Body of pancreas (tissue), 4 donors: ENCODE measurements at places on chromosomes 6 and 20.

- DNase-seq: no peak
These were observed 19.4 kb downstream of the SAMD3 start for GRCh38 chr6:130203370-130203769.

DNA sequence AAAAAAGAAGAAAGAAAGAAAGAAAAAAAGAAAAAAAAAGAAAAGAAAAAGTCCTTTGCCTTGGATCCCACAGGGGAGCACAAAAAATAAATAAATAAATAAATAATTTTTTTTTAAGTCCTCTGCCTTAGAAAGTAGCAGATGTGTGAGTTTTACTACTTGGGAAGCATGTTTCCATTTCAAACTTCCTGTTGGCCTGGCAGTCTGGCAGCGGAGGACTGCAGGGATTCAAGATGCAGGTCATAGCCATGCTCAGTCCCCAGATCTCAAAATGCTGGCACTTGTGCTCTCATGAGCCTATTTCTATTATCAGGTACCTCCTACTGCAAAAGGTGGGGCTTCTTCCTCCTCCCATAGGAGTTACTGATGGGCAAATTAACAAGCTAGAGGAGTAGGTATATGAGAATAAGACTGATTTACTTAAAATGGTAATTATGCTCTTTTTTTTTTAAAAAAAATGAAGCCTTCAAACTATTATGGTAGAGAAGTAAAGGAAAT, 54.2 kb upstream of the MAP7 start:
- DNase-seq: no peak

DNA sequence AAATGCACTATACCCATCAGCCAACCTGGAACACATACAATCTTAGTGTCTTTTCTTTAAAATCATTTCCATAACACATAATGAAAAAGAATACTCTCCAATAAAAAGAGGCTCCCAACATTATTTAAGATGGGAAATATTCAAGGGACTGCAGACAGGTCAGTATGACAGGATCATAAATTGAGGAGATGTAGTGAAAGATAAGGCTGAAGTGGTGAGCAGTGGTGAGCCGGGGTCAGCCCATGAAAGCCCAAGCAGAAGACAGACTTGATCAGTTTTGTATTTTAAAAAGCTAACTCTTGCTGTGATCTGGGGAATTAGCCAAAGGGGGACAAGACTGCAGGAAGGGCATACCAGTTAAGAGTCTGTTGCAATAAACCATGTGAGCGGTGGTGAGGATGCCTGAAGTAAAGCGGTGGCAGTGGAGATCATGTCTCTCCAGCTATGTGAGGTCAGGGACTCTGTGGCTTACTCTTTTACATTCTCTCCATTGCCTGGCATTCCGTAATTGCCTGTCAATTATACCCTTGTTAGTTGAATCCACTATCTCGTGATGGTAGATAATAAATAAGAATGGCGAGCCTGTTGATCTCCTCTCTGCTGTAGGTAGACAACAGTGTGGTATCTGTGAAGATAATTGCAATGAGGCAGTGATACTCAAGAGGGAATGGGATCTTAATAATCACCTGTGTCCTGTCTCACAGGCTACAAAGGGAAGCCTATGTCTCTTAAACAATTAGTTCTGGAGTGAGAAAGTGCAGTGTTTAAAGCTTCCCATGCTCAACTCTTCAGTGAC, 97.4 kb downstream of the FILIP1 start:
- no peak for DNase-seq

GRCh38 chr20:44911264-44911921, 1.5 kb downstream of the PABPC1L start:
- peak; percentile 78 for DNase-seq

DNA sequence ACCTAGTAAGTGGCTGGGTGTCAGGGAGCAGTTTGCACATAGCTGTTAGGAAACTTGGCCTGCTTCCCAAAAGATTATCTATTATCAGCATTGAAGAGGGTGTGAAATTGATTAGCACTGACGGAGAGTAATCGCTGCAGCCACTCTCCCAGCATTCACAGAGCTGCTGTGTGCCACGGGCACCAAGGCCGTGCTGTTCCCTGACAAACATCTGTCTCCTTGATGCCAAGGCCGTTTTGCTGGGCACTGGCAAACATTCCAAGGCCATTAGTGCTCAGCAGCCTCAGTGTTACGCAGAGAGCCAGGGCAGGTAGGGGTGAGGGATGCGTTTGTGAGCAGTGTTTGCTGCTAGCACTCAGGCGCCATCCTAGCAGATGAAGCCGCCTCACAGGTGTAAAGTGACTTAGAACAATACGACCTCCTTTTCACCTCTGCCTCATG, 57.7 kb upstream of the VSTM2L start:
- DNase-seq: peak; percentile 46

DNA sequence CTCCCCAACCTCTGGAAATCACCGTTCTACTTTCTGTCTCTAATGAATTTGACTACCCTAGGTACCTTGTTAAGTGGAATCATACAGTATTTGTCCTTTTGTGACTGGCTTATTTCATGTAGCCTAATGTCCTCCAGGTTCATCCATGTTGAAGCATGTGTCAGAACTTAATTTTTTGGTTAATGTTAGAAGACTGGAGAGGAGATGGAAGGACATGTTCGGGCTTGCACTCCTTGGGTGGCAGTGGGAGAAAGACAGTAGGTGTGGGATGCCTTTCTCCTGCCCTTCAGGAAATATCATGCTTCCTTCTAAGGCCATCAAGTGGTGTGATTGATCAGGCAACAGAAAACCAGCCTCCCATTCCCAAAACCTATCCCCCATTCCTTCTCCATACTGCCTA, 61.1 kb upstream of the RNF144B start:
- DNase-seq: no peak

DNA sequence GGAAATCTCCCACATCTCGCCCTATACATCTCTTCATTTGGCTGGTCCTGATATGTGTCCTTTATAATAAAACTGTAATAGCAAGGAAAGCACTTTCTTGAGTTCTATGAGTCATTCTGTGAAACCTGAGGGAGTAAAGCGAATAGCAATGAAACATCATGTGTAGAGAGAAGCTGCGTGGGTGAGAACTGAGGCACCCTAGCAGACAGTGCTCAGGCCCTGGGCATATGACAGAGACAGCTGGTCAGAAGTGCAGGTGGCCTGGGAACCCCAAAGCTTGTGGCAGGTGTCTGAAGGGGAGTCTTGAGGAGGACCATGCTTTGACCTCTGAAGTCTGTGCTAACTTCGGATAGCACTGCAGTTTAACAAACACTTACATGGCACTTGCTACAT, 1.3 kb upstream of the BLOC1S5 start:
- no peak for DNase-seq

GRCh38 chr6:154488802-154489437, 21.6 kb downstream of the CNKSR3 start:
- no peak for DNase-seq

GRCh38 chr6:53347250-53347920, 1.4 kb downstream of the ELOVL5 start:
- peak; percentile 29 for DNase-seq

- DNase-seq: peak; percentile 76
These were observed 11.0 kb downstream of the SLC29A1 start for GRCh38 chr6:44234101-44235025.

DNA sequence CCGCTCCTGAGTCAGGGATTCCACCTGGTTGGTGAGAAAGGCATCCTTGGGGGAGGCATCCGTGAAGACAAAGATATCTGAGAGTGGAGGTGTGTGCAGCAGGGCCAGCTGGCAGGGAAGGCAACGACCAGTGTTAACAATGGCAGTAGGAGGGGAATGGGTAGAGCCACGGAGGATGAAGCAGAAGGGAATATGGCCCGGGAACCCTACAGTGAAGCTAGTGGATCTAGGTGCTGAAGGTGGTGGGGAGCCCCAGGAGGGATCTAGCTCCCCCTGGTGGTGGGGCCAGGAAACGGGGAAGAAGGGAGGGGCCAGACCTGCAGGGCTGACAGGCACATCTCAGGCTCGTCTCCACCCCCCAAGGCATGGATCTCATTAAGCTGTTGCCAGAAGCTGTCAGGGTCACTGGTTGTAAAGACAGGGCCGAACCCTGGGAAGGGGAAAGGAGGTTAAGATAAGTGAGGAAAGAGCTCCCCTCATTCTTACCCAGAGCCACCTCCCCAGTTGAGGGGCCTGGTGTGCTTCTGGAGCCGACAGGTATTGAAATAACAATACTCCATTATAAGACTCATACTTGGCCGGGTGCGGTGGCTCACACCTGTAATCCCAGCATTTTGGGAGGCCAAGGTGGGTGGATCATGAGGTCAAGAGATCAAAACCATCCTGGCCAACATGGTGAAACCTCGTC, 7.3 kb downstream of the VWA7 start:
- DNase-seq: peak; percentile 84

GRCh38 chr6:131660195-131660594, 23.1 kb downstream of the ENPP3 start:
- no peak for DNase-seq

DNA sequence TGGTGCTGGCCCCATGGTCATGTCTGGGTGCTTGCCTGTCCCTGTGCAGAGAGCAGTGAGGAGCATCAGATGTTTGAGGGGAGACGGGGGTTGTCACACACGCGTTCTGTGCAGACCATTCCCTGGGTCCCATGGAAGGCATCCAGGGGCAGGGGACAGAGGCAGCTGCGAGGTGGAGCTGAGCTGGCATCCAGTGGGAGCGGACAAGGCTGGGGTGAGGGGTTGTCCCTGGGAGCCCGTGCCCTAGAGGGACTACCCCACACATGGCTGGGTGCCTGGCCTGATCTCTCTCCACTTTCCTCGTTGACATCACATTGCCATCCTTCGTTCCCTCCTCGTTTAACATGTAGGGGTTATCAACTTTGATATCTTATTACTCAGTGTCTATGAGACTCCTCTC, 331.3 kb downstream of the CDH4 start:
- no peak for DNase-seq
